ENCODE measurements at places on chromosomes 6 and 20.

DNA sequence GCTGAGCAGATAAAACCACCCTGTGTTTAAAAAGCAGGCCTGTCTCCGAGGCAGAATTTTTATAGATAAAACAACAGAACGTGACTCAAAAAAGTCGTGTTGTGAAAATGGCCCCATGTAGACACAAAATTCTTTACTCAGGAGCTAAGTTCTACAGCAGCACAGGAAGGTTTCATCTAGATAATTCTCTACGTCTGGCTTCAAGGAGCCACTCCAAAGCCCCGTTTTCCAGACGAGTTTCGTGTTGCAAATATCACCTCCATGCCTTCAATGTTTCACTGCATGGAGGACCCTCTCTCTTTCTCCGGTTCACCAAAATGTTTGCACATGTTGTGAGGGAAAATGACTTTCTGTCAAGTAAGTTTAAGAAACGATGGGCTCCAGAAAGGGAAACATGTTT lies 12.0 kb upstream of the BMP7 start:
- no peak for DNase-seq

- no peak for DNase-seq
Measured at GRCh38 chr20:9068841-9069663, at the start of gene PLCB4. TSS of gene PLCB4 (plus strand) at chr20:9069087. CDS start at chr20:9307815, 238,728 bp downstream.

DNA sequence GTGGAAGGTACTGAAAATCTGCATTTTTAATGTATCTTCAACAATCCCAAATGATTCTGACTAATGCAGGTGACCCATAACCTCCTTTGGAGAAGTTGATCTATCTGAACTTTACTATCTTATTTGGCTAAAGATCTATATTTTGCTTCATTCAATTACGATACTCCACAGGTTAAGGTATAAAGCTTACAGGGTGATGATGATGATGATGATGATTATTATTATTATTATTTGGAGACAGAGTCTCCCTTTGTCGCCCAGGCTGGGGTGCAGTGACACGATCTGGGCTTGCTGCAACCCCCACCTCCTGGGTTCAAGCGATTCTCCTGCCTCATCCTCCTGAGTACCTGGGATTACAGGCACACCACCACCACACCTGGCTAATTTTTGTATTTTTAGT lies 13.1 kb downstream of the TOP1 start:
- no peak for DNase-seq

DNA sequence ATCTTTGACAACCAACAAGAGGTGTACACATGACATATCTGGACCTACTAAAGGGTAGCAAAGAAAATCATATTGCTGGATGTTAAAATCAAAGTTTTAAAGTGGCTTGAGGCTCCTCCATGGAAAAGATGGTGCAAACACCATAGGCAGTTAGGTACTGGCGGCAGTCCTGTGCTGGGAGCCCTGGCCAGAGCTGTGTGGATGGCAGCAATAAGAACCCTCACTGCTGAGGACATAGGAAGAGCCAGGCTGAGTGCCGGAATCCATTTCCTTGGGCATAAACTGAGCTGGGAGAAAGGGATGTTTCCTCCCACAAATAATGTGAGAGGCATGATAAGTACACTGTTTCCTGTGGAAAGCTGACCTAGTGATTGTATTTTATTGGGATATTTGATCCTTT lies 89.9 kb downstream of the ARID1B start:
- DNase-seq: no peak

GRCh38 chr6:11196511-11197174 lies 35.8 kb downstream of the NEDD9 start:
- DNase-seq: no peak

DNA sequence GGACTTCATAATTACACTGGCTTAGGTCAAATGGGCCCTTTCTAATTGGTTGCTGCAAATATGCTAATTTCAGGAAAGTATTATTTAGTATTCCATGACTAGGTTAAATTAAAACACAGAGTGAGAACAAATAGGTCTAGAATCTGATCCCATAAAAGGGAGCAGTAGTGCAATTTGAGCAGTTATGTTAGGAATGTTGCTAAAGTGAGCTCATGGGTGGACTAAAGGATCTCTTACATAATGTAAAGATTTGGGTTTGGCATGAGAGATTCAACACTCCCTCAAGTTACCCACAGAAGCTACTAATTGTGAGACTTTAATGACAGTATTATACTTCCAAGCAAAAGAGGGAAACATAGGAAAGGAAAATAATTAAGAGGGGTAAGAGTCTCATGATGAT lies 109.1 kb downstream of the C6orf58 start:
- DNase-seq: no peak

DNA sequence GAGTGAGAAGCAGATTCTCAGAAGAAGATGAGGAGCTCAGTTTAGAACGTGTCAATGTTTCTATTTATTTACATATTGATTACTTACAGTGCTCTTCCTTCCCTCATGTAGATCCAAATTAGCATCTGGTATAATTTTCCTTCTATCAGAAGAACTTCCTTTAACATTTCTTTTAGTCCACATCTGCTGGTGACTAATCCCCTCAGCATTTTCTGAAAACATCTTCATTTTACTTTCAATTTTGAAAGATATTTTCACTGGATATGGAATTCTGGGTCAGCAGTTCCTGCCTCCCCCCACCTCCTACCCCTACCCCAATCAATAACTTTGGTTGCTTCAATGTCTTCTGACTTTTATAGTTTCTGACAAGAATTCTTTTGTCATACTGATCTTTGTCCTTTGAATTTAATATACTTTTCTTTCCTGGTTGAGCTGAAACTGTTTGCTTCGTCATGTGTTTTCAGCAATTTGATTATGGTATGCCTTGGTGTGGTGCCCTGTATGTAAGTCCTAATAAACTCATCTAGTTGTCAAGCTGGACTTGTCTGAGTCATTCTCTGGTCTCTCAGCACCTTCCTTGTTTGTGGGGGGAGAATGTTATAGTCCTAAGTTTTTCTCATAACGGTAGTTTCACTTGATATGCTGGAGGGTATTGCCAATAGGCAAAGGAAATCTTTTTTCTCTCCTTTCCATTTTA lies 57.0 kb downstream of the SMPDL3A start:
- no peak for DNase-seq

DNA sequence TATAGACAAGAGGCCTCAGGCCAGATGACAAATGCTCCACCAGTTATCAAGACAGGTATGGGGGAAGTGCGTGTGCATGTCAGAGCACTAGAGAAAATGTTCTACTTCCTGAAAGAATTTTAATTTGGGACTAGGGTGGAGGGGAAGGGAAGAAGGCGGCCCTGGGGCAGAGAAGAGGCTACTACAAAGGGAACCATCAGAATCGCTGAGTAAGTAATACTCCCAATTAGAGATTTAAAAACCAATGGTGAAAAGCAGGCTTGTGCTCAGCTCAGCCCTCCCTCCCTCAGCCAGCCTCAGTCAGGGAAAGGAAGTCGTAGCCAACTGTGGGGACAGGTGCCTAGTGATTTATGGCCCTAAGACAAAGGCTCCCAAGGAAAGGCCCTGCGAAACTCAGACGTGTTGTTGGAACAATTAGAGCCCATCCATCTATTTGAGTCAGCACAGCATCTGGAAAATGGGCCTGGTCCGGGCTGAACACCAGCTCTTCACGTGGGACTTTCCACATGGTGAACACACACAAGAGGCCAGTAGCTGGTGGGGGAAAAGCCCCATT lies 15.0 kb upstream of the MAFB start:
- no peak for DNase-seq

GRCh38 chr20:57245997-57246396 lies 20.4 kb downstream of the BMP7 start:
- no peak for DNase-seq

GRCh38 chr6:10073341-10073740 lies 341.5 kb downstream of the TFAP2A start:
- DNase-seq: no peak

- DNase-seq: no peak
Measured at GRCh38 chr20:59817846-59818615, 115.4 kb downstream of the SYCP2 start.

GRCh38 chr6:168343239-168344150 lies 23.9 kb upstream of the DACT2 start:
- no peak for DNase-seq

DNA sequence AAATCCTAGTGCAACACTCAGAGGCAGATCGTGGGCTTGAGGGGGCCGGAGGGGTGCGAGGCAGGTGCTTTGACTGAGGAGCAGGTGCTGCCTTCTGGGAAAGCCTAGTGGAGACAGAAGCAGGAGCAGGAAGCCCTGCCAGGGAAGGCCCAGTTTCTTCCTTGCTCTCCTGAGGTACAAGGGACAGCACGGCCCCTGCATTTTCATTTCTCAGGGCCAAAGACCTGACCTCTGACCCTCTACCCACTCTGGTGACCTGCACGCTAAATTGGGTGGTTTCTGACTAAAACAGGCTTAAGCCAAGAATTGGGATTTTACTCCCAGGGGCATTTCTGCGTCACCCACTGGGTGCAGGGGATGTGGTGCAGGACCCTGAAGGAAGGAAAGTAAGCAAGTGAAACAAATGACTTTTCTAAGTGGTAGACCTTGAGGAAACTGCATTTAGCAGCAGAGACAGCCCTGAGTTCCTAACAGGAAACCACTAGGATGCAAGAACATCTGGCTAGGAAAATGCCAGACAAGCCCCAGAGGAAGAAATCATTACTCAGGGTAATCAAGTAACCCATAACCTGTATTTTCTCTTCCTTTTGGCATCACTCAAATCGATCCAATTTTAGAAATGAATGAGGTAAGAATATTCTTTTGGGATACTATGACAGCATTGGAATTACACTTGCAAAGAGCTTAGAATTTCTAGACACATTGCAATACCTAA lies 141.7 kb downstream of the CD164 start:
- no peak for DNase-seq

DNA sequence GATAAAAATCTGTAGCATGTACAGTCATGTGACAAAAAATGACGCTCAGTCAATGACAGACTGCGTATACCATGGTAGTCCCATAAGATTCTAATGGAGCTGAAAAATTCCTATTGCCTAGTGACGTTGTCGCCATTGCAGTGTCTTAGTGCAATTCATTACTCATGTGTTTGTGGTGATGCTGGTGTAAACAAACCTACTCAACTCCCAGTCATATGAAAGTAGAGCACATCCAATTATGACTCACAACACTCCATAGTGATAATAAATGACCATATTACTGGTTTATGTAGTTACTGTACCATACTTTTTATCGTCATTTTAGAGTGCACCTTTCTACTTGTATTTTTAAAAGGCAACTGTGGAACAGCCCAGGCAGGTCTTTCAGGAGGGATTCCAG lies 45.0 kb downstream of the TFAP2A start:
- no peak for DNase-seq

DNA sequence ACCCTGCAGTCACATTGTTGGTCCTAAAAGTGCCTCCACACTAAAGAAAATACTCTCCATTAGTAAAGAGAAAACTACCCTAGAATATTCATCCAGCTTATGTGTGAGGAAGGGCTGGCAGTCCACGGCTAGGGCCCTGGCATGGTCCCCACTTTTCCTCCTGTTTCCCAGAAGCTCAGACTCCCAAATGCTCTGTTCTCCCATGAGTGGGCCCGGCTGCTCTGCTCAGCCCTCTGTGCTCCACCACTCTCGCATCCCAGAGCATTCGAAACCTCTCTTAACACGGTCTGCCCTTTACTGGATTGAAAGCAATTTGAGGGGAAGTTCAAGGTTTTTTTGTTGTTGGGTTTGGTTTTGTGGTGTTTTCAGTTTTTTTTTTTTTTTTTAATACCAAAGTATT lies 61.8 kb downstream of the APCDD1L start:
- no peak for DNase-seq

GRCh38 chr6:112951829-112952228 lies 604.7 kb downstream of the RFPL4B start:
- DNase-seq: no peak

DNA sequence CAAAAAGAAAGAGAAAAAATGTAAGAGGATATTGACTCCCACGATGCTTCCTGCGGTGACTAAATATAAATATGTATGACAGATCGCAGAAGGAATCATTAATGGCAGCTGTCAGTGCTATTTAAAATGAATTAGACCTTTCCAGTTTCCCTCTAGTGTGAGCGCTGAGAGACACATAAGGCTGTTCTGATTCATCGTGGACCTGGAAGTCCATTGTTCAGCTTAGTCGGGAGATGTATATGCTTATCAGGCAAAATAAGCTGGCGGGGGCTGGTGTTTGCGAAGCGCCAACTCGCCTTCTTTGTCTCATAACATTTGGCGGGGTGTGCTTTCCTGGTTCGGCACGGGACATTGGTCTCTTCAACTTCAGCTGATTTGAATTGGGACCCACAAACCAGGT lies 95.4 kb downstream of the CDH4 start:
- DNase-seq: no peak

DNA sequence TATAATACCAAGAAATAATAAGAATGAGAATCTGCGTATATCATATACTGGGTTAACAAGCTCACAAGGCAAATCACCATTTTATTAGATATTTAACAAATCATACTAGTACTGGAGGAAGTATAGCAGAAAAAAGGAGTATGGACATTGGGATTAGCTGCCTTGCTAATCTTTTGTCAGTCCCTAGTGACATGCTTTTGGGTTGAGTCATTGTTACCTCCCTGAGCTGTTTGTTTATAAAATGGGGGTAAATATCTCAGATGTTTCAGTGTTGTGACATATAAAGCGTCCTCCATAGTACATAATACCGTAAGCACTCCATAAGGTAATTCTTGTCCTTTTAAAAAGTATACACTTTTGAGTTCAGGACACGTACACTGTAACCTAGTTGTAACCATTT lies 107.0 kb downstream of the ESR1 start:
- DNase-seq: no peak

DNA sequence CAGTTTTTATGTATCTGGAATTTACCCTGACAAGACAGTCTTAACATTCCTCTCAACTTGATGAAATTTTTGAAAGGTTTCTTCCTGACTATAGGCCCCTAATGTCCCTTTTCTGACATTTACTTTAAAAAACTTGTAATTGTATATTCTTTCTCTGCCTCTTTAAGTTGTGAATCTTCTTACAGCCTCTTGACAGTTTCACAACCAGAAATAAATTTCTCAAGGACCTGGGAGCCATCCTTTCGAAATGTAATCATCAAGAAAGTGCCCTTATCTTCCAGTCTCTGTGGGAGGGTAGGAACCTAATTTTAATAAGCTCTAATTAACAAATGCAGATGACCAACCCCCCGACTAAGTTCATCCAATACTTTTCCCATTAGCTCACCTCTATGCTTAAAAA lies 403.6 kb upstream of the GJE1 start:
- DNase-seq: no peak

DNA sequence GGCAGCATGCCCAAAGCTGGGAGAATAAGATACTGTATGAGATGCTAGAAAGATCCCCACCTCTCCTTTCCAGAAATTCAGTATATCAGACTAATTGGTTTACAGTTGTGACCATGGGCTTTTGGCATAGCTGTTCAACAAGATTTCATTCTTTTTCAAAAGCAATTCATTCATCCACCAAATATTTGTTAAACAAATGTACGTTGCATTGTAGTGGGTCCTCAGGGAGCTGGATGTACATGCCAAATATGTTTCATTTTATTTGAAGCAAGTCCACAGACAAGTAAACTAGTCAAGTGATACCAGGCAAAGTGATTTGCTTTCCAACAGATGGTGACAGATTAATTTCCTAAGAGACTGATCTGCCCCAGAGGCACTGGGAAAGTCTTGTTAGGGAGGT lies 85.8 kb upstream of the ESR1 start:
- DNase-seq: no peak

GRCh38 chr6:170253226-170253909 lies 37.5 kb downstream of the DLL1 start:
- no peak for DNase-seq

GRCh38 chr20:5590899-5591298 lies 159.3 kb upstream of the SHLD1 start:
- DNase-seq: no peak
